ENCODE measurements at places on chromosomes 6 and 20.

DNA sequence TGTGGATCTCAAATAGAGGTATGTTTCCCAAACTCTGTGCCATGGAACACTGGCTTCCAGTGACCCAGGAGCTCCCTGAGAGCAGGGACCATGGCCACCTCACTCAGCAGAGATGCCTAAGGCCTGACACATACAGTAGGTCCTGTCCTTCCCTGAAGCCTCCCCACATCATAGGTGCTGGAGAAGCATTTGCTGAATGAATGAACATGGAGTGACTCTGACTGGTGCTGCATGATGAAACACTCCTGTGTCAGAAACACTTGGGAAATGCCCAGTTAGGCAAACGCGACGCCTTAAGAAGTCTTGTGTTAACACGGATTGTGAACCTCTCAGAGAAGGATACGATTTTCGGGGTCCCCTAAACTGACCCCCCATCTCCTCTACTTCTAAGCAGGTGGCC lies 14.3 kb downstream of the SLA2 start:
- peak; percentile 13 for DNase-seq

DNA sequence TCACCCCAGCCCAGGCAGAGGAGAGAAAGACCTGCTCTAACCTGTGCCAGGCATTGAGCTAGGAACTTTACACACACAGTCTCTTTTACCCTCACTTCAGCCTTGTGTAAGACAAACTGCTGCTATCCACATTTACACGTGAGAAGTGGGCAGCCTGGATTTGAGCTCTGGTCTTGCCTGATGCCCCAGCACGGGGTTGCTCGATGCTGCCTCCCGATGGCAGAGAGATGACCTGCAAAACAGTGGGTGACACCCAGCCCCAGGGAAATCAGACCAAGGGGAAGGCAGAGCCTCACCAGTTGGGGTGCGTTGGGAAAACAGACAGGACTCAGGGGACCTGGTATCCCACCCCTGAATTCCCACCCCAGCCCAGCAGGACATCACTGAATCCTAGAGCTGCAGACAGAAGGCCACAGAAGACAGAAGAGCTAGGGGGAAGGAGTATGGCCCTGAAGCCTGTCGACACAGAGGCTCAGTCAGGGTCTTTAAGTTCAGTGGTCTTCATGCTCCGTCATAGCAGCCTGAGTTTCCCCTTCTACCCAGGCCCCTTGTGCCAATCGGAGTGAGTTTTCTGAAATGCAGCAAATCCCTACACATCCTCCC lies 990 bp downstream of the BPI start:
- DNase-seq: peak; percentile 56

GRCh38 chr20:23497536-23497935 lies 6.6 kb downstream of the CST8 start:
- DNase-seq: no peak

GRCh38 chr6:42068173-42068572 lies 17.8 kb downstream of the TAF8 start:
- DNase-seq: no peak

GRCh38 chr6:123928529-123928928 lies 124.9 kb downstream of the NKAIN2 start:
- no peak for DNase-seq

DNA sequence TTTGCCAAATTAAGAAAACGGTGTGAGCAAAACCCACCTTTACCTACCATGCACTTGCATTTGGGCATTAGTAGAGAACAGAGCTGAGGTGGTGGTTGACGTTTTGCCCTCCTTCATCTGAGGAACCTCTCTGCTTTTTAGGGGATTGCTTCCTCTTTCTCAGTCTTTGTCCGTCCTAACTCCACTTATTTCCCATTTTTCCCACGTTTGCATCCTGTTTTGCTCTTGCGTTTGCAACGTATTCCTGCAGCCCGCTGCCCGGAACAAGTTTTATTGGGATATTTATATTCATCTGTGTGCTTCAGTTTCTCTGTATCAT lies 374 bp upstream of the SERINC1 start:
- DNase-seq: no peak
